ENCODE measurements at places on chromosomes 6 and 20.

DNA sequence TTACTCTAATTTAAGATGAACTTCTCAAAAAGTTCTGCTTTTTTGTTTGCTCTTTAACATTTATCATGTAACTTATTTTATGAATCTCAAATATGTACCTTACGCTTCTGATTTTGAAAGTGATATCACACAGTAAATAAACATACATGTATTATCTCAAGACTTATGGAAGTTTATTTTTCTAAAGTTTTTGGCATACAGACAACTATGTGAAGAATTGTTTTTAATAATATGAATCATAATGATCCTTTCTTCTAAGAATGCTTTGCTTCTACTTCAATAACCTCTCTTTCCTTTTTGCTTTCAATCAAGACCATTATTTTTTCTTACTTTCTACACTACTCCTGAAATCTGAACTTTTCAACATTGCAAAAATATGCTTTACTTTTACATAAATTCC, 816.4 kb downstream of the EYS start:
- peak; percentile 35 for DNase-seq

GRCh38 chr6:139479433-139480222, 105.2 kb upstream of the CITED2 start:
- DNase-seq: no peak

DNA sequence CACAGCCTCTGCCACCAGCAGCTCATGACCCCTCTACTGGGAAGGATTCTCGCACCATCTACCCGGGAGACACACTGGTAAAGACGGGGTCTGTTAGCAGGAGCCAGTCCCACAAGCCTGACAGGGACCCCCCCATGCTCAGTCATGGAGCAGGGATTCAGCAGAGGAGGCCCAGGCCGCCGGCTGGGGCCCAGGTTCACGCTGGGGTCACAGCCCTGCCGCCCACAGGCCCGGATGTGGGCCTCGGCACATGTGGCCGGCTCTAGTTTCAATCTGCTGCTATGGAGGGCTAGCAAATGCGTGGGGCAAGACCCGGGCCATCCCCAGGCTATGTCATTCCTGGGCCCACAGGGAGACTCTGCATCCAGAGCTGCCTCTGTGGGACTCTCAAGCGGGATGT, 25.1 kb downstream of the PXDC1 start:
- no peak for DNase-seq

GRCh38 chr6:163151212-163151611, 263.3 kb upstream of the QKI start:
- DNase-seq: no peak

- DNase-seq: peak; percentile 85
These were observed 77.7 kb downstream of the EFHC1 start for GRCh38 chr6:52497652-52498408.

- peak; percentile 32 for DNase-seq
These were observed 45.3 kb upstream of the SMIM8 start for GRCh38 chr6:87277123-87277522.

- no peak for DNase-seq
These were observed 71.3 kb downstream of the MKKS start for GRCh38 chr20:10362674-10363073.

DNA sequence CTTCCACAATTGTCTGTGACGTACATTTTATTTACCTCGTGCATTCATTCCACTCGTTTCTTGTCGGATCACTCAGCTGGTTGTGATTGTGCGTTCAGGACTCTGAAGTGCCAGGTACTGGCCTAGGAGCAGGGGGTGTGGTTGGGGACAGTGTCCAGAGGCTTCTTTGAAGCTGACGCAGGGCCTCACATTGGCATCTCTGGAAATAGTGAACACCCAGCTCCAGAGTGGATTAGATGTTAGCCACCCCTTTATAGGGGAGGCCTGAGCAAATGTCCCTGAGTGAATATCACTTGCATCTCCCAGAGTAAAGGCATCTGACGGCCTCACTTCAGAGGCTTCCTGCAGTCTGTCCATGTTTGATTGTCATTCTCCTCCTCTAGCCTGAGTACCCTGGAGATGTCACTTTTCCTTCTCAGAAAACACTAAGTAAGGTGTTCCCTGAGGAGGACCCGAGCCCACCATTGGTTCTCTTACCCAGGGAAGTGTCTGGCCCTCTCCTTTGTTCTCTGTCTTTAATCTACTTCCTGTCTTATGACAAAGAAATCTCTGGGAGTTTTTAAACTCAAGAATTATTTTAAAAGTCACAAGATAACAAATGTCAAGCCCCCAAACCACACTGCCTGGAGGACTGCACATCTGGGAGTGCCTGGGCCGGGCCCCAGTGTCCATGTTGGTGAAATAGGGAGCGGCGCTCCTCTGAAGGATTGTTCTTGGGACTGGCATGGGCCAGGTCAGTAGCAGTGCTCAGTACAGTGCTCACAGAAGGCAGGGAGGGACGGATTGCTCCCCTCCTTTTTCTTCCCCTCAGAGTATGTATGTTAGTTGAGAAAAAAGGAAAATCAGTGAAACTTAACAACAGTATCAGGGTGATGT, 10.8 kb downstream of the STX16 start:
- no peak for DNase-seq

DNA sequence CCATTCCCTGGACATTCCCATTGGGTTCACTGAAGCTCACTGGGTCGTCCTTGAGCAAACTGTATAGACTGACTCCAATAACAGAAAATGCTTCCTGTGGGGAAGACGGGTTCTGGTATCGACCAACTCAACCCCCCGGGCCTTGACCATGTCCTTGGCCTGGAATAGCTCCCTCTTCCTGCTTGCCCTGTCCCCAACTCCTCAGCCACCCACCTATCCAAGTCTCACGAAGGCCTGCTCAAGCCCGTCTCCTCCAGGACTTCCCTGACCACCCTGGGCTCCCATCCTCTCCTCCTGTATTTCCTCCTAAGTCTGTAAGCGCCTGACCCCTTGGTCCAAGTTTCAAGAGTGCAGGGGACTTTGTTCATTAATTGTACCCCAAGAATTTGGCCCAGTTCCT, 2.8 kb upstream of the HMGA1 start:
- DNase-seq: no peak

Measured in cardiac fibroblast (primary cell).